Stimulated activated CD8-positive, alpha-beta memory T cell treated with anti-CD3 and anti-CD28 coated beads, Interleukin-7, amount 100 ng/mL, for 24 hours (primary cell): ENCODE measurements at places on chromosomes 1 and 21.

GRCh38 chr1:67482733-67483482, 52.7 kb upstream of the SERBP1 start:
- no peak for DNase-seq

- DNase-seq = no peak
These were observed 147.2 kb downstream of the CRB1 start for GRCh38 chr1:197415221-197415620.

- no peak for DNase-seq
These were observed 834.0 kb upstream of the TMPRSS15 start for GRCh38 chr21:19237608-19238007.

DNA sequence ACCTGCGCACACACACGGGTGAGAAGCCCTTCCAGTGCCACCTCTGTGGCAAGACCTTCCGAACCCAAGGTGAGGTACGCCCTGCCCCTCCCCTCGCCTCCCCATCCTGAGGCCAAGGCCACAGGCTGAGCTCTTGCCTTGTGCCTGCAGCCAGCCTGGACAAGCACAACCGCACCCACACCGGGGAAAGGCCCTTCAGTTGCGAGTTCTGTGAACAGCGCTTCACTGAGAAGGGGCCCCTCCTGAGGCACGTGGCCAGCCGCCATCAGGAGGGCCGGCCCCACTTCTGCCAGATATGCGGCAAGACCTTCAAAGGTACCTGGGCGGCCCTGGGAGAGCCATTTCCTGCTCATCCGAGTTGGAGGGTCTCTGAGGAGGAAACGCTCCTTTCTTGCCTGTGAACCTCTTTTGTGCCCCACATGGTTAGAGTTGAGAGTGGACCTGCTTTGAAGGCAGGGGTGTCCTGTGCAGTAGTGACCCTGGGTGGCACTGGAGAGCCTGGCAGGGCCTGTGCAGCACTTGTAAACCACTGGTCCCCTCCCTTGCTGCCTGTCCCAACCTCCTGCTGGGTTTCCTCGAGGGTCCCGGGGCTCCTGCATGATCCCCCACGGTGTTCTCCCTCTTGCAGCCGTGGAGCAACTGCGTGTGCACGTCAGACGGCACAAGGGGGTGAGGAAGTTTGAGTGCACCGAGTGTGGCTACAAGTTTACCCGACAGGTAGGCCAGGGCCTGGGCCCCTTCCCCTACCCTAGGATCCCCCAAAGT, 8.5 kb downstream of the ZBTB48 start:
- no peak for DNase-seq

DNA sequence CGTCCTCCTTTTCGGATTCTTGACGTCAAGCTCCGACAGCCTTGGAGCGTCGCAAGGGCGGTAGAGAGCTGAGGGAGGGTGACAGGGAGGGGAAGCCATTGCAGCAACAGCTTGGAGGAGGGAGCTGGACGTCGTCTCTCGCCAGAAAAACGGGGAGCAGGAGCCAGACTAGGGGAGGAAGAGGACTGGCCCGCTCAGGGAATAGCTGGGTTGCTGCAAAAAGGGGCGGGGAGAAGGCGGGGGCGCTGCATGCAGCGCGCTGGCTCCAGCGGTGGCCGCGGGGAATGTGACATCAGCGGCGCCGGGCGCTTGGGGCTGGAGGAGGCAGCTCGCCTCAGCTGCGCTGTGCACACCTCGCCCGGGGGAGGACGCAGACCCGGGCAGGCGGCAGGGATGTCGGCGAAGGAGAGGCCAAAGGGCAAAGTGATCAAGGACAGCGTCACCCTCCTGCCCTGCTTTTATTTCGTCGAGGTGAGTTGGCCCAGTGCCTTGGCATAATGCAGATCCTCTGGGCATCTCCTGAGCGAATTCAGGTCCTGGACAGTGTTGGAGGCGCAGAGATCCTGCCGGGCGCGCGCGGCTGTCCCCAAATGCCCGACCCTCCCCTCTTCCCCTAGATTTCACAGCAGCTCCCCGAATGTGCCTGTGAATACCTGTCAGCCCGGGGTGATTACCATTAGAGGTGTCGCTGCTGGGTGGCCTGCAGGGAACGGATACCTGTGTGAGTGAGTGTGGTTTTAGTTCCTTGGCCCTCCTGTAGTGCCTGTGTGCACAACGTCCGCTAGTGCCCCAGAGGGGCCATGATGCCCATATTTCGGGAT, at the start of gene PLPPR4:
Gene PLPPR4 (plus strand): TSS at position 292 of the 821 bp plus-strand sequence. CDS start 102 bp downstream, at position 394.
- no peak for DNase-seq

DNA sequence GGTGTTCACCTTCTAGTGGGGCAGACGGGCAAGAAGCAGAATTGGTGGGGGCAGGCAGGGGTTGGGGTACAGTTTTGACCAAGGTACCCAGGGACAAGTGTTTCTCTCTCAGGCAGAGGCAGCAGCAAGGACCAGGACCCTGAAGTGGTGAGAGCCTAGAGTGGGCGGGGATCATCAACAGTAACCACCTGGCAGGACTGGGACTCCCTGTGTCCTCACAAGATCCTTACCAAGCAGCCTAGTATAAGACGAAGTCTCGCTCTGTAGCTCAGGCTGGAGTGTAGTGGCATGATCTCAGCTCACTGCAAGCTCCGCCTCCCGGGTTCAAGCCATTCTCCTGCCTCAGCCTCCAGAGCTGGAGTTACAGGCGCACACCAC, 3.2 kb upstream of the NADK start:
- no peak for DNase-seq
